ENCODE measurements at places on chromosomes 12 and 14.
A peak's percentile ranks its signal among the peaks of the same experiment; 100 is the strongest.

GRCh38 chr14:68564826-68565759 lies 227.8 kb downstream of the ZFP36L1 start:
- H3K4me1 ChIP-seq: peaks cover 31% of the 10 kb centered on the region
- H3K4me3 ChIP-seq: no peak overlapping the region
- DNase-seq: peak; percentile 47
- H3K27ac ChIP-seq: peak overlapping the region; percentile 2

DNA sequence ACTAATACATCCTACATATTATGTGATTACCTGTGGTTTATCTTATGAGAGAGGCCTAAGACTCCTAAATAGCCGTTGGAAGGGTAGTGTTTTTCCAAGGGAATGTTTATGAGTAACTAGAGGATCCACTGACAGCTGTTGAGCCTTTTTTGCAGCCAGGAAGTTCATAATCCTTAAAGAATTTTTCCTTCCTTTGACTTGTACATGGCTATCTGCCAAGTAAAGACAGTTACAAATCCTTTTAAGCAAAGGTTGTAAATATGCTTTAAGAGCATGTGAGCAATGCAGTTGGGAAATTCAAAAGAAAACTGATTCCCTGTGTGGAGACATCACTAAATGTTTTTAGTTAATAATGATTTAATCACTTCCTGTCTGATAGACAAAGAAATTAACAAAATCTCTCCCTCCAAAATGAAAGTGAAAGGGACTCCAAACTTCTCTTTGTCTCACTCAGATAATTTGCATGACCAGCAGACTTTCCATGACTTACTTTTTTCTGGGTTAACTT lies 333.8 kb downstream of the PDZRN4 start:
- H3K27me3 ChIP-seq: no peaks in the 10 kb centered on the region
- H3K4me3 ChIP-seq: peak overlapping the region; percentile 4
- no peak for DNase-seq
- no peaks in the 10 kb centered on the region for H3K36me3 ChIP-seq
- no peak overlapping the region for H3K27ac ChIP-seq

GRCh38 chr12:54041097-54041690 lies 8.3 kb downstream of the HOXC5 start:
- H3K4me3 ChIP-seq: no peak overlapping the region
- DNase-seq: no peak
- H3K27ac ChIP-seq: no peak overlapping the region
- H3K4me1 ChIP-seq: peaks cover 18% of the 10 kb centered on the region
- H3K36me3 ChIP-seq: no peaks in the 10 kb centered on the region
- H3K27me3 ChIP-seq: peaks cover 86% of the 10 kb centered on the region

DNA sequence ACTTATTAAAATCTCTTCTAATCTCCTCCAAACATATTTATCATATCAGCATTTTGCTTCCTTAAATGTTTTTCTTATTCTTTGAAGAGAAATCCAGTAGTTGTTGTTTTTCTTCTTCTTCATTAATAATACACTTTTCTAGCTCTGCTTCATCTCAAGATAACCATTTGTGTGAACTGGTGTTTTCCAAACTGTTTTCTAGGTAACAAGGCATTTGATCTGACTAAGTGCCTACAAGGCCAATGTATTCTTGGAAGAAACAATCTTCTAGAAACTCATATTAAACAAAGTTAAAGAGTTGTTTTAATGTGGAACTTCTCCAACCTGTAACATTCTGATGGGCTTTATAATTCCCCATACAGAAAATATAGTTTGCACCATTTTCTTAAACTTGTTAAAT lies 30.8 kb upstream of the IFNG start:
- no peaks in the 10 kb centered on the region for H3K27me3 ChIP-seq
- no peaks in the 10 kb centered on the region for H3K36me3 ChIP-seq
- H3K4me1 ChIP-seq: peaks cover 22% of the 10 kb centered on the region
- peak overlapping the region; percentile 1 for H3K27ac ChIP-seq
- DNase-seq: no peak

GRCh38 chr12:65868878-65869277 lies 44.6 kb downstream of the HMGA2 start:
- no peak overlapping the region for H3K4me3 ChIP-seq
- H3K4me1 ChIP-seq: no peaks in the 10 kb centered on the region
- H3K27ac ChIP-seq: no peak overlapping the region

DNA sequence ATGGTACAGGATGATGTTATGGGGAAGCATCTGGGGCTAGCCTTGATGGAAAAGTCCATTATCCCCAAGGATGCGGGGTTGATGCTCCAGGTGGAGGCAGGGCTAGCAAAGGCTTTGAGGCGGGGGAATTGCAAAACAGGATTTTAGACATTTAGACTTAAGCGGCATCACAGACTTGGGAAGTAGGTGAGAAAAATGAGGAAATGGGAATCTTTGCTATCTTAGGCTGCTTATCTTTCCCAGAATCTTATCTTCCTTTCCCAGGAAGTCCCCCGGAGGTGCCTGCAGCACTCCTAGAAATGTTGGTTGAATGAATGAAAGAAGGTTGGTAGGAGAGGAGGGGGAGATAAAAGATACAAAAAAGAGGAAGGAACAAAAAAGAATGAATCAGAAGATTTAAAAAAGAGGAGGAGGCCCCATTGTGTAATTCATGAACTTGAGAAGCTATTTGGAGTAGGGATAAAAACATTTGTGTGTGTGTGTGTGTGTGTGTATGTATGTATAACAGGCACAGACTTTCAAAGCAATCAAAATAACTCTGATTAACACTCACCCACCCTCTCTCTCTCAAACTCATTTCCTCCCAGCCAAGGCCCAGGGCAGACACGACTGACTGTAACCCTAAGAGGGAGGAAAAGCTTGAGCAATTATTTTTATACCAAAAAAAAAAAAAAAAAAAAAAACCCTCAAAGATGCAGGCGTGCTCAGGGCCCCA lies 62.5 kb upstream of the TBX3 start:
- no peaks in the 10 kb centered on the region for H3K4me1 ChIP-seq
- H3K27me3 ChIP-seq: no peaks in the 10 kb centered on the region
- DNase-seq: no peak
- no peaks in the 10 kb centered on the region for H3K36me3 ChIP-seq
- H3K4me3 ChIP-seq: no peak overlapping the region
- no peak overlapping the region for H3K27ac ChIP-seq

DNA sequence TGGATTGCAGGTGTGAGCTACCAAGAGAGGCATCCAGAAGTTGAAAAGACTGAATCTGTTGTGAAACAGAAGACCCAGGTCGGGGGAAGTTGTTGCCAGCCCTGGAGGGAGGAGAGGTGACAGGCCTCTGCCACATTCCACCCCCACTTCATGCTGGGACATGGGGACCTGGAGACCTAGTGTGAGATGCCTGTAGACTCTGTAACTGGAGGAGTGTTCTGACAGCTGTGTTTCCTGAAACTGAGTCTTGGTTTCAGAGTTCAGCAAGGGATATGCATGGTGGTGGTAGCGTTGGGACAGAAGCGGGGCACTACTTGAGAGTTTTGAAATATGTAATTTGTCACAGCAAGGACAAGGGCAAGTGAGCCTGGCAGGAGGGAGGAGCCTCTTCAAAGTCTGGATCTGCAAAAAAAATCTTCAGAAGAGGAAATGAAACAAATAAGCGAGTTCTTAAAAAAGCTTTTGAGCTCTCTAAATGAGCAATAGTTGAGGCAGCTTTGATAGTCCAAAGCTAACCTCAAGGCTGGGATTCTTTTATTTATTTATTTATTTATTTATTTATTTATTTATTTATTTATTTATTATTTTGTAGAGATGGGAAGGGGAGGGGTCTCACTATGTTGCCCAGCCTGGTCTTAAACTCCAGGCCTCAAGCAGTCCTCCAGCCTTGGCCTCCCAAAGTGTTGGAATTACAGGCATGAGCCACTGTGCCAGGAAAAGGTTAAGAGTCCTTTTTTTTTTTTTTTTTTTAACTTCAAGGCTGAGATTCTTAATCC lies 58.9 kb upstream of the EEA1 start:
- peaks cover 10% of the 10 kb centered on the region for H3K4me1 ChIP-seq
- H3K4me3 ChIP-seq: peak overlapping the region; percentile 0
- no peak for DNase-seq
- H3K27me3 ChIP-seq: peaks cover 10% of the 10 kb centered on the region

- H3K4me3 ChIP-seq: no peak overlapping the region
- H3K27me3 ChIP-seq: peaks cover 11% of the 10 kb centered on the region
- no peaks in the 10 kb centered on the region for H3K36me3 ChIP-seq
- H3K4me1 ChIP-seq: peaks cover 17% of the 10 kb centered on the region
- no peak for DNase-seq
These were observed 158.7 kb downstream of the EGLN3 start for GRCh38 chr14:33792009-33792719.

GRCh38 chr14:99628887-99629618 lies 15.9 kb upstream of the HHIPL1 start:
- peak; percentile 70 for DNase-seq
- H3K4me1 ChIP-seq: peaks cover 1% of the 10 kb centered on the region
- no peak overlapping the region for H3K27ac ChIP-seq
- no peaks in the 10 kb centered on the region for H3K36me3 ChIP-seq
- H3K4me3 ChIP-seq: no peak overlapping the region
- H3K27me3 ChIP-seq: no peaks in the 10 kb centered on the region

DNA sequence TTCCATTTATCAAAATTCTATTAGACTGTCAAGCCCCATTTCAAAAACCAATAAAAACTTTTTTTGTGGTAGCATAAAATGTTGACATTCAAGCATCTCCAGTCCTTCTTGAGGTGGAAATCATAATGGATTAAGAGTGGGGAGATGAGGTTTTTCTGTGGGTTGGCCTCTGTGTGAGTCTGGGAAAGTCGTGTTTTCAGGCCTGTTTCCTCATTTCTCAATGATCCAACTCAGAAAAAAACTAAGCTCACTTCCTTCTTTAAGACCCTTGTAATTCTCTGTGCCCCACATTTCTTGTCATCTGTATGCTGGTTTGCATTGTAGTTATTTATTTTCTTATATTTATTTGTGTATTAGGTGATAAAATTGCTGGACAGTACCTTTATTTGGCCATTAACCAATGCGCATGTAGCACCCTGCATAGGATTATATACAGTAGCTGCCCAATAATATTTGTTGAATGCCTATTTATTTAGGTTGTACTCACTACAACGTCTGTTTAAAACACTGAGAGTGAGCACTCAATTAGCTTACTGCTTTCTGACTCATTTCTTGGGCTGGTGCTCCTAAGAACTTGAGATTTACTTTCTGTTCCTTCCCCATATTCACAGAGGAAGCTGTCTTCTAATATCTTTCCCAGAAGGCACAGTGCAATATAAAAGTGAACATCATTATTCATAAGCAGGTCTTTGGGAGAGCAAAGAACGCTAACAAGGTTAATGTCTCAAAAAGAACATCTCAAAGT lies 121.9 kb downstream of the DNAI7 start:
- H3K4me1 ChIP-seq: peaks cover 13% of the 10 kb centered on the region
- DNase-seq: no peak
- H3K27me3 ChIP-seq: no peaks in the 10 kb centered on the region
- no peak overlapping the region for H3K4me3 ChIP-seq
- peaks cover 56% of the 10 kb centered on the region for H3K36me3 ChIP-seq

DNA sequence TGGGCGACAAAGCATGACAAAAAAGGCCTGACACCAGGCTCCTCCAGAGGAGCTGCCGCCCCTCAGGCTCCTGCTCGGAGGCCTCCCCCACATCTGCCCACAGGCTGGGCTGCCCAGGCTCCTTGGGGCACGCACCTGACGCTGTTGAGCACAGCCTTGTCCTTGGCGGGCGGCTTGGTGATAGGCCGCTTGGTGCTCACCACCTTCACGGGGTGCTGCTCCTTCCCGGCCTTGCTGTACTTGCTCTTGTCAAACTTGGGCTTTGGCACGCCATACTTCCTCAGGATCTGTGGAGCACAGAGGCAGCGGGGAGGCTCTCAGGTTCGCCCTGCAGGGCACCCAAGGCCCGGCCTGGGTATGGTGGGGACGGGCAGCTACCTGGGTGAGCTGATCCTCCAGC lies 53.4 kb downstream of the TRAFD1 start:
- no peaks in the 10 kb centered on the region for H3K27me3 ChIP-seq
- H3K4me3 ChIP-seq: no peak overlapping the region
- peaks cover 7% of the 10 kb centered on the region for H3K4me1 ChIP-seq
- no peak overlapping the region for H3K27ac ChIP-seq
- DNase-seq: no peak

DNA sequence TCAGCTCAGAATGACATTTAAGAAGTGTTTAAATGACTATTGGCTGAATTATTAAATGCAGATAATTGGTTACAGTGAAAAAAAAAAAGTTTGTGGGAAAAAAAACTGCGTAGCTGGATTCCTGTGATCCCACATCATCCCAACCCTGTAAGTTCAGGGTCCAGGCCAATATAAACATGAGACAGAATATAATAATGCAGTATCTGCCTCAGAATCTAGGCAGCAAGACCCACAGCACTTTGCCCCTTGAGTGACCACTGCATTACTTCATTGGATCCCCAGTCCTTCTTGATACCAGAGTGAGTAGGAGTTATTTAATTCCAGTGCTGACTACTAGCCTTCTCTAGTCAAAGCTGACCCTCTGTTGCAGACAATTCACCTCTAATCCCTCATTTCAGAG lies 272.6 kb downstream of the CCER1 start:
- H3K27ac ChIP-seq: no peak overlapping the region
- no peaks in the 10 kb centered on the region for H3K36me3 ChIP-seq
- no peak overlapping the region for H3K4me3 ChIP-seq
- H3K4me1 ChIP-seq: no peaks in the 10 kb centered on the region
- no peaks in the 10 kb centered on the region for H3K27me3 ChIP-seq

DNA sequence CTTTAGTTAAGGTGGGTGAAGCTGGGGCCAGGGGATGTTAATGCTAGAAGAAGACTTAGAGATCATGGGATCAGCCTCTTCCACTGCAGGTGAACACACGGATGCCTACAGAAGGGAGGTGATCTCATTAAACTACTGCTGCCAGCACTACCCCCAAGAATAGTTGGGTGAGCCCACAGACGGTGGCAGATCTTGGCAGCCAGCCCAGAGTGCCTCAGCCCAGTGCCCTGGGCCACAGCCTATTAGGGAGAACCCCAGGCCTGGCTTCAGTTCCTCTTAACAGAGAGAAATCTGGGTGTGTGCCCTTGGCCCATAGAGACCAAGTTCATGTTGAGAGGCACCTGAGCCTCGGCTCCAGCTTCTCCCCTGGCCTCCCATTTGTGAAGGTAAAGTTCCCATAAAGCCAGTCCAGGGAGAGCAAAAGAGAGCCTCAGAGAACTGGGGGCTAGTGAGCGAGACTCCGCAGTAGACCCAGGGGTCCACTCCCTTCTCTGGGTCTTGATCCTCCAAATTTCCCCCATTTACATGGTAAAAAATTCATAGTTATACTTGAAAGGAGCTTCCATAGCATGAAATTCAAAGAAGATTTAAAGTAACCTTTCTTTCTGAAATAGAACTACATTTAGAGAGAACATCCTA lies 125.0 kb upstream of the CCND2 start:
- peak; percentile 39 for DNase-seq
- no peak overlapping the region for H3K4me3 ChIP-seq
- peaks cover 22% of the 10 kb centered on the region for H3K36me3 ChIP-seq
- H3K27ac ChIP-seq: peak overlapping the region; percentile 74

GRCh38 chr14:90625445-90625844 lies 190.8 kb downstream of the TTC7B start:
- no peaks in the 10 kb centered on the region for H3K4me1 ChIP-seq
- no peaks in the 10 kb centered on the region for H3K36me3 ChIP-seq
- DNase-seq: no peak
- peaks cover 3% of the 10 kb centered on the region for H3K27me3 ChIP-seq
- no peak overlapping the region for H3K27ac ChIP-seq
- no peak overlapping the region for H3K4me3 ChIP-seq

- no peak overlapping the region for H3K4me3 ChIP-seq
- H3K27me3 ChIP-seq: peaks cover 18% of the 10 kb centered on the region
- H3K4me1 ChIP-seq: peaks cover 7% of the 10 kb centered on the region
These were observed 47.1 kb downstream of the GALNT9 start for GRCh38 chr12:132282031-132282949.

GRCh38 chr12:123573870-123574269 lies 10.5 kb upstream of the TMED2 start:
- H3K27me3 ChIP-seq: peaks cover 3% of the 10 kb centered on the region
- H3K4me3 ChIP-seq: no peak overlapping the region
- H3K4me1 ChIP-seq: peaks cover 7% of the 10 kb centered on the region
- peaks cover 5% of the 10 kb centered on the region for H3K36me3 ChIP-seq
- no peak for DNase-seq

Data from activated CD8-positive, alpha-beta T cell treated with anti-CD3 and anti-CD28 coated beads, Interleukin-2, amount 10 ng/mL, durations not matched to agents 7 days and 5 days (primary cell).